ENCODE measurements at places on chromosomes 12 and 14. TPM values are rescaled to one million over a fixed set of nuclear protein-coding genes. Genes with fewer than 3 reads are reported as not detected.

- peak overlapping the region; percentile 48 for H3K27ac ChIP-seq
- peaks cover 8% of the 10 kb centered on the region for H3K4me1 ChIP-seq
- peaks cover 2% of the 10 kb centered on the region for H3K27me3 ChIP-seq
- H3K4me3 ChIP-seq: no peak overlapping the region
Measured at GRCh38 chr12:95102916-95103671, 29.7 kb upstream of the NR2C1 start.

GRCh38 chr12:91033251-91033650, 24.6 kb downstream of the KERA start:
- peaks cover 17% of the 10 kb centered on the region for H3K27me3 ChIP-seq
- no peaks in the 10 kb centered on the region for H3K36me3 ChIP-seq
- H3K4me3 ChIP-seq: no peak overlapping the region
- H3K27ac ChIP-seq: no peak overlapping the region
- no peak for DNase-seq

GRCh38 chr12:93895089-93895445, 217.9 kb downstream of the CRADD start:
- peaks cover 35% of the 10 kb centered on the region for H3K4me1 ChIP-seq
- no peak overlapping the region for H3K27ac ChIP-seq
- no peak overlapping the region for H3K4me3 ChIP-seq

DNA sequence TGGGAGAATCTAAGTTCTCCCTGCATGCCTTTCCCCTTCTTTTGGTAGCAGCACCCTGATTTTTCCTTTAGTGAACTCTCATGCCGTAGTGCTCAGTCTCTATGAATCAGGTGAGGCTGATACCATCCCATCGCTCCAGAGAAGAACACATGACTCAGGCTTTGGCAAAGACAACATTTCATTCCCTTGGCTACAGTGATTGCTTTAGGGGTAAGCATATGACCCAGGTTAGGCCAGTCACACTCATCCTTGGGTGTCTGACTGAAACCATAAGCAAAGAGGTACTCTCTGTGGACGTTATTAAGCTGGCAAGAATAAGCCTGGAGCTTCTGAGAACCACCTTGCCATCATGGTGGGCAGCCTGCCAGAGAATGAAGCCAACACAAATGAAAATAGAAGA, 141.8 kb downstream of the MYRFL start:
- no peaks in the 10 kb centered on the region for H3K4me1 ChIP-seq
- no peak overlapping the region for H3K27ac ChIP-seq
- DNase-seq: no peak
- no peaks in the 10 kb centered on the region for H3K27me3 ChIP-seq
- H3K4me3 ChIP-seq: no peak overlapping the region

GRCh38 chr12:20507056-20507455, 138.7 kb downstream of the PDE3A start:
- H3K36me3 ChIP-seq: no peaks in the 10 kb centered on the region
- no peak for DNase-seq
- peaks cover 3% of the 10 kb centered on the region for H3K4me1 ChIP-seq
- no peaks in the 10 kb centered on the region for H3K27me3 ChIP-seq

- no peaks in the 10 kb centered on the region for H3K36me3 ChIP-seq
- no peak for DNase-seq
- H3K4me3 ChIP-seq: no peak overlapping the region
- H3K27ac ChIP-seq: no peak overlapping the region
Measured at GRCh38 chr12:132593521-132593920, 16.9 kb downstream of the LRCOL1 start.

- H3K4me3 ChIP-seq: peak overlapping the region; percentile 85
- H3K27me3 ChIP-seq: no peaks in the 10 kb centered on the region
- peak overlapping the region; percentile 78 for H3K27ac ChIP-seq
- H3K36me3 ChIP-seq: peaks cover 55% of the 10 kb centered on the region
Measured at GRCh38 chr14:100239211-100239839, 381 bp downstream of the YY1 start.

DNA sequence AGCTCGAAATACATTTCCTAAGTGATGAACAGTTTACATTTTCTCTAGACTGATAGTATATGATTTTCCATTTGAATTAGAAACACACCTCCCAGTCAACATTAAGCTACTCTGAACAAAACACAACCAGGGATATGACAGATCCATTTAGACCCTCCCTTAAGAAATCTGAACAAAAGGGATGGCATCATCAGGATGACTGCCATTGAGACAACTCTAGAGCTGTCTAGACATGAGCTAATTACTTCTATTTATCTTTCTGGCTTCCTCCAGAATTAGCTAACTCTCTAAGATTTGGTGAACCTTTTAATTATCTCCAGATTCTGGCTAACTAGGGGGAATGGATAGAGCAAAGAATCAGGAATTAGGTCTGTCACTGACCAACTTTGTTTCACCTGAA, 92.9 kb upstream of the IGF1 start:
- H3K27me3 ChIP-seq: no peaks in the 10 kb centered on the region
- no peak for DNase-seq
- no peak overlapping the region for H3K27ac ChIP-seq
- H3K4me1 ChIP-seq: no peaks in the 10 kb centered on the region
- no peak overlapping the region for H3K4me3 ChIP-seq

DNA sequence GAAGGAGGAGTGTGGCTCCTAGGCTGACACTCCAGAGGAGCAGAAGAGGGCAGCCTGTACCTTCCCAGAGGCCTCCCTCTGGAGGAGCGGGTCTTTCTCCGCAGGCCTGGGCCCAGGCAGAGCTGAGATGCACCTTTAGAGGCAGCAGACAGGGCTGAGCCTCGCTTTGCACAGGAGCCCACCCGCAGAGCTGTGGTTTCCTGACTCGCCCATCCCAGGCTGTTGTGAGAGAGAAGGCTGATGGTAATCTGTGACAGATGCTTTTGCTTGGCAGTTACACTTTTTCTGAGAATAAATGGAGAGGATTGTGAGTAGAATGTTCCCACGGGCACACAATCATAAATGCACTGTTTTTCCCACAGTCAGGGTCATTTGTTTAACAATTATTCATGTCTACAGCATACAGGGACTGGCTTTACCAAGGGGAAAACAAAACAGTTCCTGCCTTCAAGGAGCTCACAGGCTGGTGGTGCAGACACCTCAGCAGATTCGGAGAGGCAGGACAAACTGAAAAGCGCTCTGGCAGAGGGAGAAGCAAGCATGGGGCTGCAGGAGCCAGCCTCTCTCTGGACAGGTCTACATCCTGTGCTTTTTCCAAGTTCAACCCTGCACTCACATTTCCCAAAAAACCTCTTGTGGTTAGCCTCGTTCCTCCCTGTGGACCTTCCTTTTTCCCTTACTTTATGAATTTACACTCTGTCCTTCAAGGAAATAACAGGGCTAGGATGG, 13.9 kb downstream of the EVL start:
- H3K4me3 ChIP-seq: peak overlapping the region; percentile 69
- no peaks in the 10 kb centered on the region for H3K27me3 ChIP-seq
- H3K27ac ChIP-seq: peak overlapping the region; percentile 95
- H3K4me1 ChIP-seq: peaks cover 92% of the 10 kb centered on the region
- peak; percentile 85 for DNase-seq
- peaks cover 74% of the 10 kb centered on the region for H3K36me3 ChIP-seq

GRCh38 chr14:102320033-102320660, 601 bp downstream of the ZNF839 start:
- H3K27ac ChIP-seq: peak overlapping the region; percentile 89
- H3K36me3 ChIP-seq: peaks cover 3% of the 10 kb centered on the region
- peak; percentile 39 for DNase-seq
- H3K4me3 ChIP-seq: peak overlapping the region; percentile 91
- H3K4me1 ChIP-seq: peaks cover 43% of the 10 kb centered on the region
- no peaks in the 10 kb centered on the region for H3K27me3 ChIP-seq

GRCh38 chr14:58875613-58876012, 237.9 kb downstream of the DACT1 start:
- no peaks in the 10 kb centered on the region for H3K36me3 ChIP-seq
- H3K4me3 ChIP-seq: no peak overlapping the region
- no peaks in the 10 kb centered on the region for H3K4me1 ChIP-seq
- peaks cover under 1% of the 10 kb centered on the region for H3K27me3 ChIP-seq
- no peak overlapping the region for H3K27ac ChIP-seq
- no peak for DNase-seq

GRCh38 chr14:70873627-70874026, 33.6 kb upstream of the PCNX1 start:
- H3K4me3 ChIP-seq: no peak overlapping the region
- H3K4me1 ChIP-seq: peaks cover 12% of the 10 kb centered on the region
- no peaks in the 10 kb centered on the region for H3K27me3 ChIP-seq

DNA sequence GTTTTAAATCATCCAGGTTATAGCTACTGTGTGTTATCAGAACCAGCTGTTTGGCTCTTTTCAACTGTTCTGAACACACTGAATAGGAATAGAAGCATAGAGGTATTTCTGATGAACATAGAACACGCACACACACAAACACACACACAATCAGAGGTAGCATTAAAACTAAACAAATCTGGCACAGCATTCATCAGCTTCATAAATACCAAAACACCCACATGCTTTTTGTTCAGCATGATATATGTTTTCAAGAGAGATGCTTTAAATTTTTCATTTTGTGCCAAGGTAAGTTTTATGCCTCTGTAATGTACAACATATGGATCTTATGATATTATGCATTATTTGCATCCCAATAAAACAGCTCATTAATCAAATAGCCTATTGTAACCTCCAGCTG, 208.6 kb downstream of the GALC start:
- no peak overlapping the region for H3K4me3 ChIP-seq
- no peaks in the 10 kb centered on the region for H3K36me3 ChIP-seq
- no peak overlapping the region for H3K27ac ChIP-seq
- no peaks in the 10 kb centered on the region for H3K27me3 ChIP-seq
- no peaks in the 10 kb centered on the region for H3K4me1 ChIP-seq

DNA sequence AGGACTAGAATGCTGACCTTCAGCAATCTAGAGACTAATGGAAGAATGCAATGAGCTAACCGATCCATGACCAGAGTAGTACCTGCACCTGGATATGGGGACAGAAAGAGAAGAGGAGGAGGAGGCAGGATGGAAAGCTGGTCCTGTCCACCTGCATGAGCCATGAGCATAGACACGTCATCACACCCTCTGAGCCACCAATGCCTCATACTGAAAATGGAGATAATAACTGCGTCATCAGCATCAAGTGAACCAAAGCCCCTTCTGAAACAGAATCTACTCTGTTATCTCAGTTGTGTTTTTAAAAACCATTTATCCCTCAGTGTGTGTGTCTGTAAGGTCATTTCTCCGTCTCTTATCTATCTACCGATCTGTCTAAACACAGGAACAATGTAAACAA, 327.0 kb downstream of the BCL11B start:
- H3K36me3 ChIP-seq: no peaks in the 10 kb centered on the region
- H3K27me3 ChIP-seq: no peaks in the 10 kb centered on the region
- H3K27ac ChIP-seq: no peak overlapping the region
- no peak overlapping the region for H3K4me3 ChIP-seq
- H3K4me1 ChIP-seq: peaks cover 37% of the 10 kb centered on the region

- peaks cover 35% of the 10 kb centered on the region for H3K4me1 ChIP-seq
- peaks cover 11% of the 10 kb centered on the region for H3K27me3 ChIP-seq
- no peak for DNase-seq
- peaks cover 3% of the 10 kb centered on the region for H3K36me3 ChIP-seq
- H3K27ac ChIP-seq: no peak overlapping the region
- H3K4me3 ChIP-seq: peak overlapping the region; percentile 84
Measured at GRCh38 chr14:51653775-51654532, 2.2 kb downstream of the FRMD6 start.

GRCh38 chr12:116859079-116859478, 22.2 kb downstream of the HRK start:
- H3K27me3 ChIP-seq: peaks cover 25% of the 10 kb centered on the region
- H3K4me3 ChIP-seq: no peak overlapping the region
- H3K27ac ChIP-seq: no peak overlapping the region
- H3K36me3 ChIP-seq: no peaks in the 10 kb centered on the region

SLC8B1 gene
- total RNA-seq: 23.5 TPM

PDE3A gene
- total RNA-seq: 0.07 TPM

SSTR1 gene
- not detected for total RNA-seq

RGS6 gene
- total RNA-seq: 3.7 TPM

EFS gene
- not detected for total RNA-seq

FOXG1 gene
- not detected for total RNA-seq

Data from activated T-helper 2 cell treated with anti-CD3 and anti-CD28 coated beads, Interferon-gamma antibody, Interleukin-2, Interleukin-4, amounts not matched to agents 10 μg/mL and 5 μg/mL and 100 μg/mL, durations not matched to agents 14 hours and 24 hours and 36 hours (primary cell).